ENCODE measurements at places on chromosomes 12 and 14.

DNA sequence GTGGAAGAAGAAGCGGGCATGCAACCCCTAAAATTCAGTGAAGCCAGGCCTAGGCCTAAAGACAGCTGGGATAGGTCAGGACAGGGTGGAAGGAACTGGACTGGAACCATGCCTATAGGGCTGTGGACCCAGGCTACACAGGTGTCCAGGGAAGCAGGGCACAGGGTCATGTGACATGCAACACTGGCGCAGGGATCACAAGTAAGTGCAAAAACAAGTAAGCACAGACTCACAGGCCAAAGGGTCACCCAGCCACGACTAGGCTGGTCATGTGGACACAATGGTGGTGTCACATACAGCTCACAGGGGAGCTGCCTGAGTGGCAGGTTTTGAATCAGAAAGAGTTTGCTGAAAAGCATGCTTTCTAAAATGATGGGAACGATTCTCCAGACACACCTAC is 195.7 kb downstream of the SPTSSA start:
- DNase-seq, result no peak

DNA sequence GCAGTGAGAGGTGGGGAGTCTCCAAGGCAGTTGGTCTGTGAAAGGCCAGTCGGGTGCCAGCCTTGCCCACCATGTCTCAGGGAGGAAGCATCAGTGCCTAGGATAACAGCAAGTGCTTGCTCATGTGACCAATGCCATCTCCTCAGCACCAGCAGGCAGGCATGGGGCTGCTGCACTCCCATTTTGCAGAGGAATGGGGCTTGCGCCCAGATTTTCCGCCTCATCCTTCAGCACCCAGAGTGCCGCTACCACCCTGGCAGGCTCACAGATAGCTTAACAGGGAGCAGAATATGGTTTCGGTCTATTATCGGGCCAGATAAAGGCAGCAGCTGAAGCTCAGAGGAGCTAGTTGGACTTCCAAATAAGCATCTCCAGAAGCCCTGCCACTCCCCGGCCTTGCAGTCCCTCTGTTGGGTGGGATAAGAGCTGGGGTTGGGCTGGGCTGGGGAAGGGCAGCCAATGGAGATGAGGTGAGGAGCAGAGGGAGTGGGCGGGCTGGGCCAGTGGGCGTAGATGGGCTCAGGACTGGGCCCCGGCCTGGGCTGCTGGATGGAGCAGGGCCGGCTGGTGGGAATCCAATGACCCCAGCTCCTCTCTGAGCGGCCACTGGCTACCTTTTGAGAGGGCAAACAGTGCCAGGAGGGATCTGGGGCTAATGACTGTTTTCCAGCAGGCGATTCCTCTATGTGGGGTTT is 8.4 kb upstream of the KRT80 start:
- DNase-seq, result no peak

- no peak for DNase-seq
Observed at GRCh38 chr14:33938131-33938949, 12.5 kb downstream of the EGLN3 start.

- DNase-seq, result no peak
Observed at GRCh38 chr14:49895480-49895879, 2.6 kb downstream of the ARF6 start.

- DNase-seq, result no peak
Observed at GRCh38 chr12:112616469-112617152, 174.9 kb upstream of the RPH3A start.

GRCh38 chr12:19068137-19068536 is 61.4 kb upstream of the PLEKHA5 start:
- DNase-seq, result no peak

DNA sequence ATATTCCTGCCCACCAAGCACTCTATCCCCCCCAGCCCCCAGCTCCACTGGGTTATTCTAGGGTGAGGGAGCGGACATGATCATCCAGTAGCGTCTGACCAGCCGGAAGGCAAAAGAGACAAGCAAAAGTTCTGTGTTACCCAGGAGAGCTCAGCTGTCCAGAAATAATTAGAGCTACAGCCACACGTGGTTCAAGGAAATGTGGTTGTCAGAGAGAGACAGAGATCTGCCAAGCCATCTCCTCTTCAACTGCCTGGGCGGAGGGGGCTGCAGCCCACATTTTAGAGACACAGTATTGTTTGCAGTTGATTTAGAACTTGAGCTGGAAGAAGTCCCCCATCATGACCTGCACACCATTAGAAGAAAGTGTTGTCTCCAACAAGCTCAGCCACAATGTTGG is 30.4 kb downstream of the DAO start:
- no peak for DNase-seq

GRCh38 chr12:72307229-72307628 is 35.1 kb downstream of the TRHDE start:
- DNase-seq, result no peak

DNA sequence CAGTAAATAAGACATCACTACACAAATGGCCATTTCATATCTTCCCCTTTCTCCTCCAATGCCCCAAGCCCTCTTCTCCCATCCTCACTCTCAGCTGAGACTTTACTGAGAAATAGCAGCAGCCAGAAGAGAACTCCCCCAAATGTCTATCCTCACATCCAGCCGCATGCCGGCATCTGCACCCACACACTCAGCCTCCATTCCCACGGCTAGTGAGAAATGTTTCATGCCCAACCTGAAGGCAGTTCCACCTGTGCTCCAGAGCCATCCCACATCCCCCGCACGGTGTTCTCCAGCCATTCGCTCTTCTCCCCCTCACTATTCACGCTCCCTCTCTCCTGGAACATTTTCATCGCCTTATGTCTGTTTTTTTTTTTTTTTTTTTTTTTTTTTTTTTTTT is 208.7 kb upstream of the DIO3 start:
- DNase-seq, result no peak

DNA sequence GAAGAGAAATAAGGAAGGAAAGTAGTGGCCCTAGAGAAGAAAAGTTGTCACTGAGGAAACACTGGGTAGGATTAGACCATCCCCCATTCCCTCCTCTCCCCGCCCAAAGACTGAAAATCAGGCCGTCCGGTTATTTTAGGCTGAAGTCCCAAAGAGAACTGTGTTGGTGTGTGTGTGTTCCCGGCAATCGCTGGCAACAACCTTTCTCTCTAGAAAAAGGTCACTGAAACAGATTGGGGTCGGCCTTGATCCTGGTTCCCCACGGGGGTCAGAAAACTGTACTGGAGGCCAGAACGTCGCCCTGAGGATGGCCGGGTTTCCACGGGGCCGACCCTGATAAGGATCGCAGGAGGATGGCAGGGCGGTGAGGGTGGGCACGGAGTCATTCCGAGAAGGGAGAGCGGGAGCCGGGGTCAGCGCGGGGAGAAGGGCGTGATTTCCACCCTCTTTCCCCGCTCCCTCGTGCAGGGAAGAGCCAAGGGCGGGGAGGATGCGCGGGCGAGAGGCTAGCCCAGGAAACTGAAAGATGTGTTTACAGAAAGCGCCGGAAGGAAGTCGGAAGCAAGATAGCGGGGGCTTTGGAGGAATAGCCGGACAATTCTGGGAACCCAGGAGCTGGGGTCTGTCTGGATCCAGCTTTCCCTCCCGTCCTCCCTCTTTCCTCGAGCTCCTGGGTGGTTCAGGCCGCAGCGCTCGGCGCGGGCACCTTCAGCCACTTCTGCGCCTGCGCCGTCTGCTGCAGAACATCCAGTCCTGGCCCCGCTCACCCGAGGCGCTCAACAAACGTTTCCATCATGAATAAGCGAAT is 25.3 kb upstream of the SPTLC2 start:
- DNase-seq, result no peak

GRCh38 chr12:104769144-104769561 is 188.9 kb downstream of the SLC41A2 start:
- DNase-seq, result no peak

GRCh38 chr12:108699955-108700563 is 31.3 kb downstream of the CORO1C start:
- DNase-seq, result no peak

DNA sequence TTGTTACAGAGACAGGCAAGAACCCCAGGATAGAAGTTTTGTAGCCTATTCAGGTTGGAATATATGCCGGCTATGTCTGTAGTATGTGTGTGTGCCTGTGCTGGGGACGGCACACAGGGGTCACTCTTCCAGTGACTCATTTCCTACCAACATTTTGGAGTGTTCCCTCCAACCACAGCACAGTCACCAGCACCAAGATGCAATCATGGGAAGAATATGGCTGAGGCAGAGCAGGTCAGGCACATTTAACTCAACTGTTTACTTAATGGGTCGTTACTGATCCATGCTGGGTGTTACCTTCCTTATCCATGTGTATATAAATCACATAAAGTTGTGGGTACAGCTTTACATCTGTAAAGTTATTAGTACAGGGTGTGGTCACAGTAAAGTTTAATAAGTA is 178.3 kb downstream of the PRKD1 start:
- no peak for DNase-seq

- no peak for DNase-seq
Observed at GRCh38 chr12:91099341-91099740, 12.0 kb downstream of the LUM start.

DNA sequence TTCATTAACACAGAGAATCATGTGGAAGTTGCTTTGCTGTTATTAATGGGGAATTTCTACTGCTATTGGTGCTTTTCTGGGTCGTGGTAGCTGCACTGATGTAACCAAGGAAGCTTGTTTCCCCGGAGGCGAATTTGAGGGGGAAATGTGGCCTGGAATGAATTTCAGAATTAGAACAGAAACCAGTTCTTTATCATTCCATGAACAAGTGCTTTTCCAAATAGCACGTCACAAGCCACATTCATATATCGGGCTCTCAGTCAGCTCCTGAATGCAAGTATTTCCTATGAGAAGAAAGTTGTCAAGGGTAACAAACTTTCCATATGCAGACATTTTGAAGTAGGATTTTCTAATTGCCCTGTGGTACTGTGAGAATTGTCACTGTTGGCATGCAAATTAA is 1353.2 kb downstream of the AACS start:
- DNase-seq, result no peak

DNA sequence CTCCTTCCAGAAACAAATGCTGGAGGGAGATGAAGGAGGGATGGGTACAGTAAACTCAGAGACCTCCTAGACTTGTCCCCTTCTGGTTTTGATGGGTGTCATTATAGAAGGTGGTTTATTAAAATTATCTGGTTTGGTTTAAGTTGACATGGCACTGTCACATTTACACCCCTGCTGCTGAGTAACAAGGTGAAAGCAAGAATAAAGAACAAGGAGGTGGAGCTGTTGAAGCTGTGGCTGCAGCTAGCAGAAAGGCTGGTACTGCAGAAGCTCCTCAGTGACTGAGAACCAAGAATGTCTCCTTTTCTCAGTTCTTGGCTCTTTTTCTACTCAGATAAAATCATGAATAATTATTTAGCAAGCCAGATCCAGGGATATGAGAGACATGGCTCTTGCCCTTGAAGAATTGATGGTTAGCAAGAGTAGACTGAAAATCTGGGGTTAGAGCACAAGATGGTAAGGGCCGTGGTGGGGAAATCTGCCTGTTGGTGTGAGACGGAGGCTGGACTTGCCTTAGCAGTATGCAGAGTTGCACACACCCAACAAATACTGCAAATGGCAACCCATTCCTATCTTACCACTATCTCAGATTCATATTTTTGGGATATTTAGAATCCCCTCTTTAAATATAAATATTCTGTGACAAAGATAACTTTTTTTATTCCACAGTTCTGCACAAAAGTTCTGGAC is at the start of gene GZMH:
TSS of gene GZMH (minus strand) at position 31 of the 690 bp plus-strand sequence. CDS start 72 bp downstream, outside the sequence.
- no peak for DNase-seq

DNA sequence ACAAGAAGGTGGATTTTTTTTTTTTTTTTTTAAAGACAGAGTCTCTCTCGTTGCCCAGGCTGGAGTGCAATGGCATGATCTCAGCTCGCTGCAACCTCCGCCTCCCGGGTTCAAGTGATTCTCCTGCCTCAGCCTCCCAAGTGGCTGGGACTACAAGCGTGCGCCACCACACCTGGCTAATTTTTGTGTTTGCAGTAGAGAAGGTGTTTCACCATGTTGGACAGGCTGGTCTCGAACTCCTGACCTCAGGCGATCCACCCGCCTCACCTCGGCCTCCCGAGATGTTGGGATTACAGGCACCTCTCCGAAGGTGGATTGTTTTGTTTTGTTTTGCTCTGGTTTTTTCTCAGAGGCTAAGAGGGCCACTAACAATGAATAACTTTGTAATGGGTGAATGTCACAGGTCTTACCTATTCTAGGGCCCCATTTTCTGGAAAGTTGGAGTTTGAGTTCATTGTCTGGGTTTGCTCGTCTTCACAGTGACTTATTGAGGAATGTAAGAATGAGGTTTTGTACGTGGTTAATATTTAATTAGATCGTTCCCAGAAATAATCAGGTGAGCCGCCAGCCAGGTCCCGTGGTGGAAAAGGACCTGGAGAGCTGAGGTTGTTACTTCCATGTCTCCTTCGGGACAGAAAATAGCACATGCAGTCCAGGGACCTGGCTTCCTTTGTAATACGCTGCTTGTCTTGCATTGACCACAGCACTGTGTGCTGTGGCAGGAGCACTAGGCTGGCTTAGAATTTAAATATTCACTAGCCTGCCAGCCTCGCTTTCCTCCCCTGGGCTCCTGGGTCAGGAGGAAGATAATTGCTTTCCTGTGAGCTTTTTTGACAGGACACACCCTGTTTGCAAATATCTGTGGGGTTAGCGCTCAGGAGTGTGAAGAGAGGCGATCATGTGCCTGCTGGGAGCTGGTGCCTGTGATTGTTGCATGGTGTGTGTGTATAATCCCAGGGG is 2.3 kb downstream of the HIP1R start:
- DNase-seq, result no peak

DNA sequence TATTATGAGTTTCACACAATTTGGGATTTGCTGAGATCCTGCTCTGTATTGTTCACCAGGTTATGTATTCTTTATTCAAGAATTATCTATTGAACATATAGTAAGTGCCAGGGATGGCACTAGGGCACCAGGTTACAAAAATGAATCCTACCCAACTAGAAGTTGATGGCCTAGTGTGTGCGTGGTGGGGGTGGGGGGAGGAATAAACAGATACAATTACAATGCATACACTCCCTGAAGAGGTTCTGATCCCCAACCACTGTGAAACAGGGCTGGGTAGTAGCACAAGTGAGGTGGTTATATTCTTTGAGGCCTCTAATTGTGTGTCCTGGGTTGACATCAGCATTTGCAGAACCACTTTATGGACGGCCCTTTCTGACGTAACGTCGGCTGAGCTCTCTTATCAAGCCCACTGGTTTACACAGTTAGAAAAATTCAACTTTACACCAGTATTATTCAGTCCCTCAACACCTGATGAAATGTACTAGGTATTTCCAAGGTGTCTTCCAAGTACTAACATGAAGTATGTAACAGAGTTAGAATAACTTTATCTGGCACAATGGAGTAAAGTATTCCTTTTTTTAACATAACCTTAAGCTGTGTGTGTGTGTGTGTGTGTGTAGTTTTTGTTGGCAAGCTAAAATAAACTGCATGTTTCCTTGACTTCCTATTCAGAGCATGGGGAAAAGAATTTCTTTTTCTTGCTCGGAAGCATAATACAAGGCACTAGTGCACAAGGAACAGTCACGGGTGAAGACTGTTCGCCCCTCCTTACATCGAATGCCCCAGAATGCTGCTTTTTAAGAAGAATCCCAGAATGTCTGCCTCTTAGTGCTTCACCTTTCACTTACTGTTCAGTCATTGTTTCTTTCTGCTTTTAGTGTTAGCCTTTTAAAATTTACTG is 8.1 kb upstream of the GLRX5 start:
- DNase-seq, result no peak

- no peak for DNase-seq
Observed at GRCh38 chr14:73761618-73762355, 47.6 kb upstream of the PNMA1 start.
